ENCODE measurements at places on chromosomes 2 and 18.
A peak's percentile ranks its signal among the peaks of the same experiment; 100 is the strongest.

DNA sequence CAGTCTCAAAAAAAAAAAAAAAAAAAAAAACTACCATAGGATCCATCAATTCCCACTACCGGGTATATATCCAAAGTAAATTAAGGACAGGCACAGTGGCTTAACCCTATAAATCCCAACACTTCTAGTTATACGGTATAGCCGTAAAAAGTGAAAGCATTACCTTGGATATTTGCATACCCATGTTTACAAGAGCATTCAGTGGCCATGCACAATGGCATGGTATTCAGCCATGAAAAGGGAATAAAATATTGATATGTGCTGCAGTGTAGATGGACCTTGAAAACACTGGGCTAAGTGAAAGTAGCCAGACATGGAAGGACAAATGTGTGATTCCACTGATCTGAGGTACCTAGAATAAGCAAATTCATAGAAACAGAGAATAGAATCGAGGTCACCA lies 111.8 kb upstream of the CAB39 start:
- no peak for DNase-seq

GRCh38 chr2:177528351-177528933 lies 135.9 kb downstream of the AGPS start:
- DNase-seq, result no peak

GRCh38 chr18:66867653-66868052 lies 263.8 kb upstream of the CDH19 start:
- peak; percentile 0 for DNase-seq

GRCh38 chr2:118848381-118849225 lies 1.2 kb upstream of the EN1 start:
- DNase-seq, result no peak

DNA sequence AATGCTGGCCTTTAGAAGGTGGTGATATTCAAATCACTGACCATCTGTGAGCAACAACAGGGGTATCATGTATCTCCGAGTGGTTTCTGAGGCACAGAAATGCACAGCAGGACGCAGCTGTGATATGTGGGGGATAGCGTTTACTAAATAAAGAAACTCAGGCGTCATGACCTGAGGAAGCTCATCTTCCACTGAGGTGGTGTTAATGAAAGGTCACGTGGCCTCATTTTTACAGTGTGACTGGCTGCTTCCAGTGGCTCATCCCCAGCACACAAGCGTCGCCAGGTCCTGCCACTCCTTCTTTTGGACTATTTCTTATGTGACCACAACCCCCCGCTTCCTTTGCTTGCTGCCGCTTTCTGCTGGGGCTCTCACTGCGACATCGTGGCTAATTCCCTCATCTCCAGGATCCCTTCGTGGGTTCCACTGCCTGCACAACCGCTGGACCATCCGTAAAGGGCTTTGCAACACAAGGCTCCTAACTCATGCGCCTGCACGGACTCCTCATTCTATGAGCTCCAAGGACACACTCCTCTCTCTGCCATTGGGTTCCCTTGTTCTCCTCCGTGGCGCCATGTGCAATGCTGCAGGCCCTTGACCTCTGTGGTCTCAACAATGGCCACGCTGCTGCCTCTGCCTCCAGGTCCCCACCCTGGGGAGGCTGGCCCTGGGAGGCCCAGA lies 109.3 kb downstream of the MBP start:
- no peak for DNase-seq

DNA sequence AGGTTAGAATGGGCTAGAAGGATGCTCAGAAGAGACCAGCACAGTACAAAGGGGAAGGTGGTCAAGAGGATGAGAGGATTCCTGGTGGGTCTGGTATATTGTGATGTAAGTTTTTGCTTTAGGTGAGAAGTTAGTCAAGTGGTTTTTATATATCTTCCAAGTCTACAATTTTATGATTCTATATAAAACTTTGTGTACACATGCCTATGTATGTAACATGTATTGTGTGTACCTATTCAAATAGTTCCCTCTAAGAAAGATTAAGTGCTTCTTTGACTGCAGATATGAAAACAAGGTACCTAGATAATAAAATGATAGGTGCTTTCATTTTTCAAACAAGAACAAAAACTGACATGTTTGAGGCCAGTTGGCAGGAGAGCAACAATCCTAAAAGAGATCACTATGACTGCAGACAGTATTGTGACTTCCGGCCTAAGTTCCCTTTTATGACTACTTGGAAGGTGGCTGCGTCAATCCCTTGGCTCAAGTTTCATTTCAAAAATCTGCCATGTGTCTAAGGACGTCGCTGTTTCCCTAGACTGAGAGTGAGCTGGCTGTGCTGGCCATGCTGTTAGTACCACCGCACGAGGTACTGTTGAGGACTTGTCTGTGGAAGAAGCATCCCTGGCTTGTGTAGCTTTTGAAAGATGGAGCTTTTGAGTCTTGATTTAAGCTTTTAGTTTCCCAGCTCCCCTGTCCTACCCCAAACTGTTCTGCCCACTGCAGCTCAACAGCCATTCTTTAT lies 123.1 kb downstream of the PRPF40A start:
- no peak for DNase-seq

DNA sequence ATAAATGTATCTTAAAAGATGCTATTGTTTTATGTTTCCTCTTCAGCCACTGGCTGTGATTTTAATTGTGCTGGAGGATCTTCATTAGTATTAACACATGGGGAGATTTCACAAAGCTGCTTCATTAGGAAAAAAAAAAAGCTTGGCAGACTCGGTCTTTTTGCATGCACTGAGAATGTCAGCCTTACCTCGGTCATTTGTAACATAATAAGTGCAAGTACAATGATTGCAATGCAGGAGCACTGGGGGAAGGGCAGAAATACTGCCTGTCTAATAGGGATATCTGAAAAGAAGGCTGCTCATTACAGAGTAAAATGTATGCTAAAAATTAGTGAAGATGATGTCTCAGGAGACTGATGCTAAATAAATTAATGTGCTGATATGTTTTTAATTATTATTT lies 1.3 kb upstream of the BAZ2B start:
- DNase-seq, result peak; percentile 54

- DNase-seq, result no peak
Observed at GRCh38 chr2:104004821-104005220, 849.1 kb upstream of the POU3F3 start.

DNA sequence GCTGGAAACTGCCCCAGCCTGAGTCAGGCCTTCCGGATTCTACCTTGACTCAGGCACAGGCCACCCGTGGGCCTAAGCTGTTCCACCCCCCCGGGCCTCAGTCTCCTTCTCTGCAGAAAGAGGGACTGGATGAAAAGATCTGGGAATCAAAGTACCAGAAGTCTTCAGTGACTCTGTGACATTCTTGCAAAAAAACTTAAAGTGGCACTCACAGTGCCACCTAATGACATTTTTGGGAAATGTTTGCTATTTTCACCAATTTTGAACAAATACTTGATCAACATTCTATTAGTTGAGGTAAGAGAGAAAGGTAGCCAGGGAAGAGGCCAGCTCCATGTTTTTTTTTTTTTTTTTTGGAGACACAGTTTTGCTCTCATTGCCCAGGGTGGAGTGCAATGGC lies 48.3 kb upstream of the ACAA2 start:
- DNase-seq, result peak; percentile 24

DNA sequence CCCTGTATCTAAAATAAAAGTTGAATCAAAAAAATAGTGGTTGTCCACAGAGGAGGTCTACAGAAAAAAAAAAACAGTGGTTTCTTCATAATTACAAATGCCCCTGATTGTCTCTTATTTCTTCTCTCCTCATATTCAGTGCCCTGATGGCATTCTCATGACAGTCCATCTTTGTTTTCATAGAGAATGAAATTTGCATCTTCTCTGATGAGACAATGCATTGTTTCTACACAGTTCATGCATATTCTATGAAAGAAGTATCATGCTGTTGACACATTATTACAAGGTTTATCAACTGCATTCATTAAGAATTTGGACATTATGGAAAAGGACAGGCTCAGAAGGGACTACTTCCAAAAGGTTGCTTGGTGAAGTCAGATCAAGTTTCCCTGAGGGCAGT lies 59.5 kb downstream of the LHCGR start:
- DNase-seq, result no peak
